Cerebellar cortex (tissue), 1 donor: ENCODE measurements at places on chromosomes 1 and 21.

DNA sequence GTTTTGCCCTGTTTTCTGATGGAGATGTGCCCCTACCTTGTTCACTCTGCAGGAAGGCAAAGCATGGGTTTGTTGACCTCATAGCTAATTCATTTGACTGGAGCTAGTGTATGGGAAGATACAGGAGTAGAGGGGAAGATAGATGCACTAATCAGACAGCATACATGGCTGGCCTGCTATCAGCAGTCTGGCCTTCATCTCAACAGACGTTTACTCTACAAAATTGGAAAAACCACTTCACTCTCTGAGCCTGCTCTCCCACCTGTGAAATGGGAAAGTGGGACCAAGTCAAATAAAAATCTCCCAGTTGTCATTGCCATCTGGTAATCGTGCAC, 235.2 kb upstream of the RAB4A start:
- DNase-seq = no peak

DNA sequence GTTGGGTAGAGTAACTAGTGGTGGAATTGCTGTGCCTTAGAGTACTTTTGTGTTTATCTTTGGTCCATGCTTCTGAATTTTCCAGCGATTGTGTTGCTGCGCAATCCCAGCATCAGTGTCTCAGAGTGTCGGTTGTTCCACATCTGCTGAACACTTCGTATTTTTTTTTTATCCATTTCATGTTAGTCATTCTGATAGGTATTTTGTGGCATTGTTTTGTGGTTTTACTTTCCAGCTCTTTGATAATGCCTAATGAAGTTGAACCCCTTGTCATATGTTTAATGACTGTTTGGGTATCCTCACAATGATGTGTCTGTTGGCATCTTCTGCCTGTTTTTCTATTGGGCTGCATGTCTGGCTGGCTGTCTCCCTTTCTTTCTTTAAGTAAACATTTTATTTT, 13.6 kb downstream of the TUFT1 start:
- DNase-seq = no peak

- DNase-seq = no peak
Measured at GRCh38 chr1:33143176-33143575, 38.7 kb downstream of the TRIM62 start.

DNA sequence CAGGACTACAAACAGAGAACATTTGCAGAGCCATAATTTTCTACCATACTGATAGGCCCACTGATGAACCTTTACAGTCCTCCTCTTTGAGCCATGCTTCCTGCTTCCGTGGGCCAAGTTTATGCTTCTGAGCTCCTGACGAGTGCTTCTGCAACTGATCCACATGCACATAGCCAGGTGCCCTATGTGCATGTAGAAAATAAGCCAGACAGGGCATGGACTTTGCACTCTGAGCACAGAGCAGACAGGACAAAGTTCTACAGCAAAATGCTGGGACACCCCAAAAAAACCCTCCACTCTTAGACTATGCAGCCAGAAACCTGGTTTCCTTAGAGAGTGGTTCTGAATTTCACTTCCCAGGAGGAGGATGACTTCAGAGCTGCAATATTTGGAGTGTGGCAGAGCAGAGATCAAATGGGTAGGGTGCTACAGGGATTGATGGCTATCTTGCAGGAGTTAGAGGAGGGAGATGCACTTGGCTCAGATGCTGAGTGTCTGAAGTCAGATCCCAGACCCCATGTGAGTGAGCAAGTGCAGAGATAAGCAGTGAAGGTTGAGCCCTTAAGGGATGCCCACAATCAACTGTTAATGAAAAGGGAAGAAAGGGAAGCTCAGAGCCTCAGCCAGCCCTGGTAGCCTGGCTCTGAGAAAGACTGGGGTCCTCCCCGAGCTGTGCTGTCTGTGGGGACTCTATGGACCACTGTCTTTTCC, 230.9 kb downstream of the DUSP10 start:
- no peak for DNase-seq

GRCh38 chr1:114118351-114118990, 35.2 kb downstream of the SYT6 start:
- DNase-seq = peak; percentile 5

DNA sequence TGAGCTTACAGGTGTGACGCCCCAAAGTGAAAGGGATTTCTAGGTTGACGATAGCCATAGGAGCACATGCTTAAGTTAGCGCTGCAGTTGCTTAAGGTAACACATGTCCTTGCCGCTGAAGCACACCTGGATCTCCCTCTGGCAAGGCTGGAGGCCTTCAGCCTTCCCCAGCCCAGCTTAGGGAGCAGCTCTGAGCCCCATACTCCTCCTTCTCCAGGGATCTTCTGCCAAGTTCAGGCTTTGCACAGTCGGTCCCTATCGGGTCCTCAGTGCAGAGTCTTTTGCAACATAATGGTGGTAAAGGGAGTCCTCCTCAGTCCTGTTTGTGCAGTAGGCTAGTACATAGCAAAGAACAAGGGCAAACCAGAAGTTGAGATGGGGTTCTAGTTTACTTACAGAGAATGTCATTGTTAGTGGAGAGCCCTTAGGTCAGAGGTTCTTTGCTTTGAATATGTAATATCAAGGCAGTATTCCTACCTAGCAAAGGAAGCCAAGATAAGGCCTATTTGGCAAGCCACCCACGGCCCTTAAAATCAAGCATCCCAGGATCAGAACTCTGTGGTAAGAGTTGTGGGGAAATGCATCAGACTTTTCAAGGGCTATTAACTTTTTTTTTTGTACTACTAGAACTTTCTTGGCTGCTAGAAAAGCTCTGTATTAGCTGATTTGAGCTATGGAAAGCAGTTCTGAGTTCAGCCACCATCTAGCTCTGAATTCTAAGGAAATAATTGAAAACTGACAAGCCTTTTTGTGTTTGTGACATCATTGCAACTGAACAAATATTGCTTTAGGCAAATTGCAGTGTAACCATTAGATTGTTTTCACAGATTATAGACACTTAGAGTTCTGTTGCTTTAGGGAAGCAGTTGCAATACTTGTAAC, 1.4 kb downstream of the EVA1C start:
- peak; percentile 41 for DNase-seq

- DNase-seq = no peak
Measured at GRCh38 chr1:162892906-162893611, 32.1 kb upstream of the CCDC190 start.

- DNase-seq = no peak
Measured at GRCh38 chr21:41418393-41418792, 7.6 kb upstream of the MX1 start.

DNA sequence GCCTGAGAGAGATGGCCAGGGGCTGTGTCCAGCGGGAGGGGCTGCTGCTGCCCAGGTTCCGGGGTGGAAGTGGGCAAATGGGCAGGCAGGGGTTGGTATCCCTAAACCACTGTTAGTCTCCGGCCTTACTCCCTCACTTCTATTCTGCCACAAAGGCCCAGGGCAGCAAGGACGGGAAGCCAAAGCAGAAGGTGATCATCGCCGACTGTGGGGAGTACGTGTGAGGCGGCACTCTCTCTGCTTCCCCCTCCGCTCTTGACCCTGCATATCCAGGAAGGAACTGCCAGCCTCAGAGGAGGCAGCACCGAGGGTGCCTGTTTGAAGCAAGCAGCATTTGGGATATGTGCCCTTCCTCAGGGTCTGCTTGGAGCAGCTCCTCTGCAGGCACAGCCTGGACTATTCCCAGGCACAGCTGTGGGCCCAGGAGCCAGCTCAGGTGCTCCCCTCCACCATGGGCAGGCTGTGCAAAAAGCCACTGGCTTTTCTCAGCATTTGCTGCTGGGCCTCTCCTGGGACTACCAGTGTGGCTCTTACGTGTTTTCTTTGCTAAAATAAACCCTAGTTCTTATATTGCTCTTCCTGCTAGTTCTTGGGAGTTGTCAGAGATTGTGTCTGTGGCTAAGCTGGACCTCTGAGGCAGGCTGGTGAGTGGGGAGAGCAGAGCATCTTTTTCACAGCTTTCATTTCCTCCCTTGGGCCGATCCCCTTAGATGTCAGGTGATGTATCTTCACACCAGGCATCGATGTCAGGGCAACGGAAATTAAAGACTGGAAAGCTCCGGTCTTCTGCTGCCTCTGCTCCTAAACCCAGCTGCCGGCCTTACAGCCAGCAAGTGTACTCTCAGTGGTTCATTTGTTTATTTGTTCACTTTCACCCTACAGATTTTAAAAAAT, 14.7 kb downstream of the PPIE start:
- DNase-seq = no peak

- no peak for DNase-seq
Measured at GRCh38 chr1:180163041-180163440, 8.4 kb downstream of the QSOX1 start.

GRCh38 chr1:246176126-246177024, 330.7 kb downstream of the SMYD3 start:
- no peak for DNase-seq

DNA sequence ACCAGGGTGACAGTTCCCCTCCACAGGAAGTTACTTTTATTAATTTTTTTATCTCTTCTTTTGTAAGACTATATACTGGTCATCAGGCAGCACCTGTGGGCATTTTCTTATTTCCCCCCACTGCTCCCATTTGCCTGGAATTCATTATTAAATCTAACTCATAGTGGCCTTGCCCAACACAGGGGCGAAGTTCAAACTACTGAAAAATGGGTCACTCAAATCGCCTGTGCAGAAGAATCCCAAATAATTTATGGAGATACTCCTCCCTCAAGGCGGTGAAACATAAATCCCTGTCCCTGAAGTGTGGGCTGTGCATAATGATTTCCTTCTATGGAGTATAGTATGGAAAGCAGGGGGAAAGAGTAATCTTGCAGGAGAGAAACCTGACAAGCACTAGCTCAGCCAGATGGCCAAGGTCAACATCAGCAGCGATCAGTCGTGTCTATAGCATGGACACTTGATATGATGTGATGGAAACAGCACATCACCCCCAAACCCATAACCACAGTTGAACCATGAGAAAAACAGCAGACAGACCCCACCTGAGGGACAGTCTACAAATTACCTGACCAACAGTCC, 7.9 kb downstream of the CAMK2N1 start:
- DNase-seq = no peak

- DNase-seq = no peak
Measured at GRCh38 chr1:43344267-43344850, 6.7 kb downstream of the MPL start.

- no peak for DNase-seq
Measured at GRCh38 chr1:241592273-241592958, 47.8 kb downstream of the CHML start.
